Activated CD4-positive, alpha-beta T cell treated with anti-CD3 and anti-CD28 coated beads for 48 hours (primary cell): ENCODE measurements at places on chromosomes 2 and 18.

- DNase-seq: no peak
These were observed 7.3 kb upstream of the SLC39A10 start for GRCh38 chr2:195649629-195650190.

- no peak for DNase-seq
These were observed 29.5 kb downstream of the RMC1 start for GRCh38 chr18:23532848-23533247.

GRCh38 chr2:130341562-130342019, 1.1 kb upstream of the IMP4 start:
- DNase-seq: peak; percentile 51

DNA sequence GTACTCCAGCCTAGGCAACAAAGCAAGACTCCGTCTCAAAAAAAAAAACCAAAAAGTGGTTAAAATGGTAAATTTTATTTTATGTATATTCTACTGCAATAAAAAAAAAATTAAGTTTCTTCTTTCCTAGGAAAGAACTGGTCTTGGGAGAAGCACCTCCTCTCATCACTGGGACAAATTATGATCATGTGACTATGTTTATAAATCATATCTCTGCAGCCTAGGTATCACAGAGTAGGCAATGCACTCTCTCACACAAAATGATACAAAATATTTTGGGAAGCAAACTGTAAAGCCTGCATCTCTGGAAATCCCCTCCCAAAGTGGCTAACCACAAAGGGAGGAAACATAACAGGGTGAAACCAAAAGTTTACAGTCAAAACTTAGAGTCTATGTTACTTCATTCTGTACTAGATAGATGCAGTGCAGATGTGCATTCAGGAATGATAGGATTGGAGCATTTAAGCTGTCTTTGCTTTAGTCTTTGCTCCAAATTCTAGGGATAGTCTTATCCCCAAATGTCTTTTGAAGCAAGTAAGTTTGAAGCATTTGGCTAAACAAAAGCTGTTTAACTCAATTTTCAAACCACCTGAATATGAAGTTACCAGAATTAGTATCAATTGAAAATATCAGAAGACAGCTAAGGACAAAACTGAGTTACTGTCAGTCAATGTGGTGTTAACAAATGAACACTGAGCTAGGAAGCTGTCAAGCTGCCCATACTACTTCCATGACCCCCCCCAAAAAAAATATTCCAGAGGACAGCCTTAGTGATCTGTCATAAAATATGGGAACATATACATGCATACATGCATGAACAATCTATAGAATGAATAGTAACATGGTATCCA, 21.1 kb upstream of the MALT1 start:
- peak; percentile 40 for DNase-seq

GRCh38 chr2:239704737-239705136, 303.9 kb upstream of the HDAC4 start:
- no peak for DNase-seq

DNA sequence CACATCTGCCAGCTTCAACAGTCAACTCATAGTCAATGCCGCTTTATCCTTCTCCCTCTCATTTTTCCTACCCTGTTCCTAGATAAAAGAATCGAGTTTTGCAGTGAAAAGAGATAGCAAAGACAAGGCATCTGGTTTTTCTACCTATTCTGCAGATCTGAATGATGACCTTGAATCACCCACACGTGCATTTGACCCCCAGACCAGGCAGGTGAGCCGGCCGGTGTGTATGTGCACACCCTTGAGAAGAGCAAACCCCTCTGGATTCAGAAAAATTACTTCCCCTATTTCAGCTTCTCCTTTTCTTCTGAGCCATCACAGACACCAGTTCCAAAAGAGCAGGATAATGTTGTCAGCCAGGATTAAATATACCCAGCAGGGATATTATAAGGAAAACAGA, 115.6 kb upstream of the ST6GAL2 start:
- DNase-seq: no peak

- DNase-seq: no peak
These were observed 292.0 kb downstream of the STK39 start for GRCh38 chr2:167955264-167955906.

DNA sequence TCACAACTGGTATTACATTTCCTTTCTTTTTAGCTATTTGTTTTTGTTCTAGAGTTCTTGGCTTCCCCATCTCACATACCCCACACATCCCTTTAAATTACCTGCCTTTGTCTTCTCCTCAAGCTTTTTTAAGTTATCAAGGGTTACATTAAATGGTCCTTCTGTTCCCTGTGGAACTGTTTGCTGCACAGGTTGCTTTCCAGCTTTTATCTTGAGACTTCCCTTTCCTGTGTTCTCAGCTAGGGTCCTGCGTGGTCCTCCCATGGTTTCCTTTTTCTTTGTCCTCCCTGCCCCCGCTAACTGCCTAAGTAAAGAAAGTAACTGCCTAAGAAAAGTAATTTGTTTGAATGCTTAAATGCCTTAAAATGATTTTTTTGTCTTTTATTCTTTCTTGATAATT, 66.8 kb downstream of the EPB41L5 start:
- no peak for DNase-seq

DNA sequence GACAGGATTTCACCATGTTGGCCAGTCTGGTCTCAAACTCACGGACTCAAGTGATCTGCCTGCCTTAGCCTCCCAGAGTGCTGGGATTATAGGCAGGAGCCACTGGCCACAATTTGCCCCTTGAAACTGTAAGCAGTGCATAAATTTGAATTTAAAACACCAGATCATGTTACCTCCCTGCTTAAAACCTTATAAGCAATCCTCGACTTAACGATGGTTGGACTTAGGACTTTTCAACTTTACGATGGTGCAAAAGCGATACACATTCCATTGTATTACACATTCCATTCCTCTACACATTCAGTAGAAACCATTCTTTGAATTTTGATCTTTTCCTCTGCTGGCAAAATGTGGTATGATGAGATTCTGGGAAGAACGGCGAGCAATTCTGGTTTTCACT, 23.2 kb upstream of the EFR3B start:
- DNase-seq: no peak

GRCh38 chr2:106563195-106563594, 76.0 kb downstream of the CD8B2 start:
- no peak for DNase-seq

- DNase-seq: no peak
These were observed 24.3 kb upstream of the FAP start for GRCh38 chr2:162267496-162267895.

GRCh38 chr2:10390369-10390801, 57.7 kb downstream of the ODC1 start:
- DNase-seq: no peak

DNA sequence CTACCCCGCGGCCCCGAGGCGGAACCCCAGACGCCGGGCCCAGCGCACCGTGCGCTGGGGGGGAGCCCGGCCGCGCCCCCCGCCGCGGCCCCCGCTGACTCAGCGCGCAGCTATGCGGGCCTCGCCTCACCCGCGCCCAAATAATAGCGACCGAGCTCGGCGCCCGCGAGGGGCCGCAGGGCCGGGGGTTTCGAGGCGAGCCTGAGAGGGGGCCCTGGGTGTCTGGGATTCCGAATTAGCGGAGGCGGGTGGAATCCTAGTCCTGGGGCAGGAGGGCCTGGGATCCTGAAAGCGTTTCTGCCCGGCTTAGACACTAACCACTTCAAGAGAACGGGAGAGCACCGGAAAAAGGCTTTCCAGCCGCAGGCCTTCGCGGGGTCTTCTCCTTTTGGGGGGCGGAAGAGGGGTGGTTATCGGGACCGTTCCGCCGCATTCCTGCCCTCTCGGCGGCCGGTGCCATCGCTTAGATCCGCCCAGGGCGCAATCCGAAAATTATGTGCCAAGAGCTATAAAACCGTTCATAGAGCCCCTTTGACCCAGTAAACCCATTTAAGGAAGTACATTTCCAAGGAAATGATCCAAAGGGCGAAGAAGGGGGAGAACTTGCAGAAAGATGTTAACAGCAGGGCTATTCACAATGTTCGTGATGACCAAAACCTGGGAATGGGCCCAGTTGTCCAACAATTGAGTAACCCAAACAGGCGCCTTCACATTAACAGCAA, 681 bp upstream of the ROCK2 start:
- DNase-seq: no peak

- DNase-seq: no peak
These were observed 54.1 kb upstream of the THOC1 start for GRCh38 chr18:321865-322467.

- DNase-seq: no peak
These were observed 1.7 kb upstream of the MYO3B start for GRCh38 chr2:170176212-170176611.

DNA sequence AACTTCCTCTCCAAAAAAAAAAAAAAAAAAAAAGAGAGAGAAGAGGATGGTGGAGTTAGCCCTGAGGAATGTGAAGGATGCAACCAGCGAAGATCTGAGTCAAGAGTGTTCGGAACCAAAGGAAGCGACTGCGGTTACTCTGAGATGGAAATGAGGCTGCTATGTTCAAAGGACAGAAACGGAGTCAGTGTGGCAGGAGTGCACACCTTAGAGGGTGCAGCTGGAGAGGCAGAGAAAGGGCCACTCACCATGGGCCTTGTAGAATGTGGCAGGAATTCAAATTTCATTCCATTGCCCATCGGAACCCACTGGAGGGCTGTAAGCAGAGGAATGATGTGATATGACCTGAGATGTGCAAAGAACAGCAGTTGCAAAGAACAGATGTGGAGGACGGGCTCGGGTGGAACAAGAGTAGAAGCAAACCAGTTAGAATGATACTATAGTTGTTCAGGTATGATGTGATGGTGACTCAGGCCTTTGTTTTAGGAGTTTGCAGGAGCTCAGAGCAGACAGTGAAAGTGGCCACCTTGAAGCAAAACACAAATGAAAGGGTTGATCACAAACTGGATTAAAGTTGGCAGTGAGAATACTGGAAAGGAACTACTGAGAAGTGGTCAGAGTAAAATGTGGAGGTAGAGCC, 22.6 kb downstream of the ITGA6 start:
- no peak for DNase-seq

DNA sequence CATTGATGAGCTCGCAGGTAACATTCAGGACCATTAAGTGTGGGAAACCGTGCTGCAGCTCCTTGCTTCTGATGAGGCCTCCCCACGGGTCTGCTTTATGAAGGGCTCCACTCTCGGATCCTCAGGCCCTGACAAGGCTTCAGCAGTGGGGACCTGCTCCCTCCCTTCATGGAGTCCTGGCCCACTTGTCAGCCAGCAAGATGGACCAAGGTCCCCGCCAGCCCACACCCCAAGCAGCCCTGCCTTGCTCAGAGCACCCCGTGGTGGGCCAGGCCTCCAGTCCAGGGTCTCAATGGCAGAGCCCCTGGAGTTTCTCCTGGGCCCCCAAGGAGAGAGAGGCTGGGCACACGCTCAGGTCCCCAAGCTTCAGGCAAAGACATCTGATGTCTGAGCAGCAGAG, 41.5 kb downstream of the CROCC2 start:
- DNase-seq: no peak

- DNase-seq: no peak
These were observed 67.8 kb downstream of the EIF5B start for GRCh38 chr2:99404797-99405669.

GRCh38 chr2:17057109-17058017, 391.7 kb upstream of the CYRIA start:
- no peak for DNase-seq

DNA sequence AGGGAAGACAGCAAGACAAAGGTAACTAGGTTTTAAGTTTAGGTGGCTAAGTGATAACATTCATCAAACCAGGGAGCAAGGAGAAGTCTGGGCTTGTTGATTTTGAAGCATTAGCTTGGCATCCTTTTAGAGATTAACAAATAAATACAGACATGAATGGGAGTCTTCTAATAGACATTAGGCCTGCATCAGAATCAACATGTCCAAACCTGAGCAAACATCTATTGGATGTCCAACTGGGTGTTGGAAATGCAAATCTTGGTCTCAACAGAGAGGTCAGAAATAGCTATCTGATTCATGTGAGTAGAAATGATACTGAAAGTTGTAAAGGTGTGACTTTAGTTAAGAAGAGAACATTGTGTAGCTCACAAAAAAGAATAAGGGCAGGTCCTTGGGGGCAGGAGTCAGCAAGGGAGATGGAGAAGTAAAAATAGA, 85.5 kb upstream of the RND3 start:
- DNase-seq: no peak

DNA sequence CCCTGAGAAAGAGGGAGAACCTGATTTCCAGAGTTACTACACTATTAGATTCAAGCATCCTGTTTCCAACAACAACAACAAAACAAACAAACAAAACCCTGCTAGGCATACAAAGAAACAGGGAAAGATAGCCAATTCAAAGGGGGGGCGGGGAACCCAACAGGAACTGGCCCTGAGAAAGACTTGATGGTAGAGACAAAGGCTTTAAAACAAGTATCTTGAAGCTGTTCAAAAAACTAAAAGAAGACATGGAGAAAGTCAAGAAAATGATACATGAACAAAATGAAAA, 147.1 kb downstream of the THADA start:
- DNase-seq: no peak

- DNase-seq: no peak
These were observed 17.5 kb upstream of the TMEM163 start for GRCh38 chr2:134736167-134736880.

- peak; percentile 38 for DNase-seq
These were observed 62.5 kb downstream of the RPIA start for GRCh38 chr2:88753833-88754584.

DNA sequence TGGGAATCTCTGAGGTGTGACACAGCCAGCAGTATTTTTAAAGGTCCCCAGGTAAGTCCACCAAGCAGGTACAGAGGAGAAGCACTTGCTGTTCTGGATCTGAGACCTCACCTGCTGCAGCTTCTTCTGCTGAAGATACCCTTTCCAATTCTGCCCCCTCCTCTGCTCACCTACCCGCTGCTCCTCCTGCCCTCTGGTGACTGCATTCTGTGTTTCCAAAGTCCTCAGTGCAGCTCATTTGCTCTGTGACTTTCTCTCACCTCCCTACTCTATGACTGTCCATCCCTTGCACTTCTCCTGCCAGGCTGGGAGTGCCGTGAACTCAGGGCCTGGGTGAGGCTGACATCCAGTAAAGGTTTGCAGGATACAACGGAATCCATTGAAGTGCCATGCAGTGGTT, 205.2 kb upstream of the LYPD1 start:
- no peak for DNase-seq

- peak; percentile 60 for DNase-seq
These were observed 477 bp downstream of the ACVR1 start for GRCh38 chr2:157875641-157876065.
